ENCODE measurements at places on chromosomes 11 and 22.

- DNase-seq = no peak
These were observed 43.9 kb upstream of the CARD18 start for GRCh38 chr11:105183426-105183825.

DNA sequence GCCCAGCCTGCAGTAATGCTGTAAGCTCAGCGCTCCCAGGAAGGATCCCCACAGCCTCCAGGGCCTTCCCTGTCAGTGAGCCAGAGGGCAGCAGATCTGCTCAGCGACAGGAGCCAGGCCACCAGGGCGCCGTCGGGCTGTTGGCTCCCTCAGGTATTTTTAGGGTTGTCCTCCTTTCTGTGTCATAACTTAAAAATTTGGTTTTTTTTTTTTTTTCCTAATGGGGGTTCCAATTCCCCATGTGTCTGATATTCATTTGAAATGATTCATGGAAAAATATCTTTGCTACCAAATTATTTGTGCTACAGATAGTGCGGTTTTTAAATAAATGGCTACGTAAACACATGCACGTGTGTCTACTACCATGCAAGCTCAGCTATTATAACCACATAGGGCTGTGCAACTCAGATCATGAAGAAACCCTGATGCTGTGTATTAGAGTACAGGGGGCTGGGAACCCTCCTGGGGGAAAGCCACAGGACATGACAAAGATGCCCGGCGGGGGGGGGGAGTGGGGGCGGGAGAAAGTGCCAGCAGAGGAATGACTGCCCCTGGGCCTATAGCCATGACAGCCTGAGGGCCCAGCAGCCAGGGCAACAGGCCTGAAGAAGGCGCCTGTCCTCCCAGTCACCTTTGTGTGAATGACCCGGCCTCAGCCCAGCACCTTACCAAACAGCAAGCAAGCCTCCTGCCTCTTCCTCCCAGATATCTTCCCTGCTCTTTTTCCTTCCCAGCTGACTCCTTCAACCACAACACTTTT, 89.3 kb downstream of the NAT10 start:
- DNase-seq = no peak

GRCh38 chr22:29854432-29854831, 16.4 kb upstream of the ASCC2 start:
- no peak for DNase-seq

GRCh38 chr11:75582895-75583717, 21.1 kb downstream of the SERPINH1 start:
- peak; percentile 82 for DNase-seq

DNA sequence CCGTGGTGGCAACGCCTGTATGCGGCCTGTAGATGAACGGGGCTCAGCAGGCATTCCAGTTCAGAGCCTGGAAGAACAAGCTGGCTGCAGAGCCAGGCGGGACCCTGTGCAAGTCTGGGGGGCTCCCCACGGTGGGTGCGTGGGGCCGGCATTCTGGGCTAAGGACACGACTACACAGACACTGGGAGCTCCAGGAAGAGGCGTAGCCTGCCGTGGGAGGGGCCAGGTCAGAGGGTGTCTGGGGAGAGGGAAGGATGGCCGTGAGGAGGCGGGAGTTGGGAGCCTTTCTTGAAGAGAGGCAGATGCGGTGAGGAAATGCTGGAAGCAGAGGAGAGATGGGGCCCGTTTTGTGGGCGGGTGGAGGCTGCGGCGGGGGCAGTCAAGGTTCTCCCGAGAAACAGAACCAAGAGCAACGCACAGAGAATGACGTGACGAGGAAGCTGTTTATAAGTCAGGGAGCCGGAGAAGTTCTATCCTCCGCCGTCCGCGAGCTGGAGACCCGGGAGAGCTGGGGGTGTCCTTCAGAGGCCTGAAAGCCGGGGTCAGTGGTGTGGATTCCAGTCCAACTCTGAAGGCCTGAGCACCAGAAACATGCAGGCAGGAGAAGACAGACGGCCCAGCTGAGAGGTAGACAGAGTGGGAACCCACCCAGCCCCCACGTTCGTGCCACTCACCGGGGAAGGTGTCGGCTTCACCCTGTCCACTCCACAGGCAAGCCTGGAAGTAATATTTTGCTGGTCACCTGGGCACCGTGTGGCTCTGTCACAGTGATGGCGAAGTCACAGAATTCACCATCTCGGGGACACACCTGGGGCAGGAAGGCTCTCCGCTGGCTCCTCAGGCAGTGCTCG, 529.6 kb downstream of the BRD1 start:
- DNase-seq = no peak

DNA sequence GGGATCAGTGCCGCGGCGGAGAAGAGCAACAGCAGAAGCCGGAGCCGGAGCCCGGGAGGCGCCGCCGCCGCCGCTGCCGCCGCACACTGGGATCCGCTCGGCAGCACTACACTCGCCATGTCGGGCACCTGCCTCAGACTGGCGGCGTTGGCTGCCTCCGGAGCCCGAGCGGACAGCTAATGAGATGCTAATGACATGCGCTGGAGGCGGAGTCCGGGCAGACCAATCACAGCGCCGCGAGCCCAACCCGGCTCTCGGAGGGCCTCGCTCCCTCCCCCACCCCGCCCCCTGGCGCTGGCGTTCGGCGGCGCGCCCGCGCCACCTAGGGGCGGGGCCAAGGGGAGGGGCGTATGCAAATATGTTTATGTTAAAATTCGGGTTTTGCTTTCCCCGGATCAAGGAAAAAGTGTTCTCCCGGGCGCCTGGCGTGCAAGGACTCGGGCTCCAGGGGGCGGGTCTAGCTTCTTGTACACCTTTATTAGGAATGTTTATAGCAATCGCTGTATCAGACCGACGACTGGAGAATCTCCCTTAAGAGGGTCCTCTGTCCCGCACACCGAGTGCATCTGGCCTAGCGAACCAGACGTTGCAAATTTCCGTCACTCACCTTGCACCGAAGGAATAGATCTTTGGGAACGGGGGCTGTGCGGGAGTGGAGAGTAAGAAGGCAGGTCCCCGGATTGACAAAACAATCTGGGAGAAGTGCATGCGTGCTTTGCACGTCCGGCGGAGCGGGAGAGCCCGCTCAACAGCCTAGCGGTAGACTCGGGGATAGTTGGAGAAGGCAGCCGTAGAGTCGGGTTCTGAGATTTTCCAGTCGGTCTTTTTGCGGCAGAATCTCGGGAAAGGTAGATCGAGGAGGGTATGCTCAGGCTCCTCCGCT, at the start of gene CADM1:
Gene CADM1 (minus strand): TSS at position 140 of the 883 bp plus-strand sequence.
- peak; percentile 99 for DNase-seq

GRCh38 chr22:35337932-35338331, 38.2 kb downstream of the TOM1 start:
- peak; percentile 39 for DNase-seq

- DNase-seq = no peak
These were observed 36.6 kb downstream of the MB start for GRCh38 chr22:35580351-35581022.

- DNase-seq = no peak
These were observed 5.0 kb downstream of the PLCB3 start for GRCh38 chr11:64256300-64256699.

GRCh38 chr11:40045312-40045711, 1414.1 kb downstream of the LRRC4C start:
- DNase-seq = no peak

DNA sequence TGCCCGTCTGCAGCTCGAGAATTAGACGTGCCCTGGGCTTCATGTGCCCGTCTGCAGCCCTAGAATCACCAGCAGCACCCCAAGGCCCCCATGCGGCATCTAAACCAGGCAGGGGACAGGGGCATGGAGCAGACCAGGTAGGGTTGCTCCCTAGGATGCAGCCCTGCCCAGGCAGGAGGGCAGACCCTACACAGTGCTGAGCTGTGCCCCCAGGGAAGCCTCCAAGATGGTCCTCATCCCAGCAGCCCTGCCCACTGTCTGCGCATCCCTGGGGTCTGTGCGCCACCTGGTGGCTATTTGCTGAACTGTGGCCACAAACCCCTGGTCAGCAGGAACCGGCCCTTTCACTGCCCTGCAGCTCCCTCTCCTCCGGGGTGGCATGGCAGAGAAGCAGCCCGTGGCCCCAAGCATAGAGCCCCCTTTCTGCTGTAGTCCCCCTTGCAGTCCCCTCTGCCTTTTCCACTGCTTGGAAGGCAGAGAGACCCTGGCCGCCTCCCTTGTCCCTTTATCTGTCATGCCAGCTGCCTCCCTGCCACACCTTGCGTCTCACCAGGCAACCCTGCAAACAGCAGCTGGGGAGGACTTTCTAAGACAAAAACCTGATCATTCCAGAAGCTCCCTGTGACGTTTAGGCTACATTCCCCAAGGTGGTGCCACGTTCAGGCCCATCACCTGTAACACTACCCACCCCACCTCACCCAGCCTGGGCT, 86.6 kb downstream of the KCNQ1 start:
- peak; percentile 65 for DNase-seq

GRCh38 chr22:17724241-17724640, 50.0 kb downstream of the BID start:
- DNase-seq = no peak

DNA sequence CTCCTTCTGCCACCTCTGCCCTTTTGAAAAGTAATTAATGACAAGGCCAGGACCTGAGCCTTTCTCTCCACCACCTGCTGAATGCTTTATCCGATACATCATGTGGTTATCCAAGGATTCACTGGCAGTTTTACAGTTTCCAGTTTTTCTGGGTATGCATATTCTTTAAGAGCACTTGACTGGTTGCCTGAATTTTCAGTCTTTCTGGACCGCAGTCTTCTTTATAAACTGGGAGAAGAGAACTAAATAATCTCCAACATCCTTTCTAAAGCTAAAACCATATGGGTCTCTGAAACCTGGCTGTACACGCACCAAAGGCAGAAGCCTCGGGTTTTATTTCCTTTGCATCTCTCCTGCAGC, 65.1 kb downstream of the BTG4 start:
- no peak for DNase-seq

GRCh38 chr22:43081968-43082367, 7.2 kb downstream of the TTLL1 start:
- DNase-seq = no peak

- peak; percentile 81 for DNase-seq
These were observed 4.1 kb upstream of the TBX1 start for GRCh38 chr22:19756288-19757128.

- peak; percentile 55 for DNase-seq
These were observed 73.0 kb upstream of the PHF21B start for GRCh38 chr22:45082795-45083194.

DNA sequence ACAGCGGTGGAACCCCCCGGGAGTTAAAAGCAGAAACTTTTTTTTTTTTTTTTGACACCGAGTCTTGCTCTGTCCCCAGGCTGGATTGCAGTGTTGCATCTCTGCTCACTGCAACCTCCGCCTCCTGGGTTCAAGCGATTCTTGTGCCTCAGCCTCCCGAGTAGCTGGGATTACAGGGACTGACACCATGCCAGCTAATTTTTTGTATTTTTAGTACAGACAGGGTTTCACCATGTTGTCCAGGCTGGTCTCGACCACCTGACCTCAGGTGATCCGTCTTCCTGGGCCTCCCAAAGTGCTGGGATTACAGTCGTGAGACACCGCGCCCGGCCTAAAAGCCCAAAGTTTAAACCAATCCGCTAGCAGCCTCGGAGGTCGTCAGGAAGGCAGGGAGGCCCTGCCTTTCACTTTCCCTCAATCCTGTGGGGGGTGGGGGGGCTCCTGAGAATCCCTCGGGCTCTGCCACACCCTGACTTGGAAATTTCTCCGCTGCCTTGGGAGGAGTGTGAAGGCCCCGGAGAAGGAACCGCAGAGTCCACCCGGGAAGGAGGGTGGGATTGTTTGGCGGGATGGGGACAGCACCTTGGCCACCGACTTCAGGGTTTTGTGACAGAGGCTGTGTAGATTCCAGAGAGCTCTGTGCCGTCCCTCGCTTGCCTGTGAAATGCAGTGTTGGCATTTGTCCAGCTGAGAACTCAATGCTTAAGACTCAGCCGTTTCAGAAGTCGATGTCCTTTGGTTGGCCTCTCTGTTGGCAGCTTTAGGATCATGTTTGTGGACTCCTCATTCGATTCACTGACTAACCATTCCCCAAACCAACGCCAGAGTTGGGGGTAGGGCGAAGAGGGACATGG, 1.0 kb downstream of the ARHGAP8 start:
- DNase-seq = peak; percentile 51

DNA sequence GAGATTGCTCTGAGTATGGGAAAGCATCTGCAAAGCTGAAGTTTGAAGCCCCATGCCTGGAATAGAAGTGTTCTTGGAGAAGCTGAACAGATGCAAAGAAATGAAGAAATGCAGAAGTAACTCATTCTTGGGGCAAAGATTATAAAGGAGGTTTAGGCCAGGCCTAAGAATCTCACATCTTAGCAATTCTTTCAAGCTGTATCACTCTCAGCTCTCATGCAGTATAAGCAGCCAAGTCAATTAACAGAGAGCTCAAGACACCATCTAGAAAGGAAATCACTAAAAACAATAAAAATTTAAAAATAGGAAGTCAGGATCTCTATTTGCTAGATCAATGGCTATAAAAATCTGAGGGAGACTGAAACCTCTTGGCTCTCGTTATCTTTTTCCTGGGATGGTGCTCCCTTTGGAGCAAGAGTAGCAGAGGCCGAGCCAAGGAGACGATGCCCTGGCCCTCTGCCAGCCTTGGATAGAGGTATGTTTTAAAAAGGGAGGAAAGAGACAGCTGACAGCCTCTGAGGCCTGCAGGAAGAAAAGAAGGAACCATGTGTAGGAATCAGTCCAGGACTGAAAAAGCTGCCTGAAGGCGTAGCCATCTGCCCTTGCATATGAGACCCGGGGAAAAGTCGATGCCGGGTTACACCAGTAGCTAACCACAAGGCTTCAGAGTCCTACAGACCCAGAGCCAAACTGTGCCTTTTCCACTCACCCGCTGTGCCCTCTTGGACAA, 229.8 kb downstream of the BLID start:
- DNase-seq = peak; percentile 68

DNA sequence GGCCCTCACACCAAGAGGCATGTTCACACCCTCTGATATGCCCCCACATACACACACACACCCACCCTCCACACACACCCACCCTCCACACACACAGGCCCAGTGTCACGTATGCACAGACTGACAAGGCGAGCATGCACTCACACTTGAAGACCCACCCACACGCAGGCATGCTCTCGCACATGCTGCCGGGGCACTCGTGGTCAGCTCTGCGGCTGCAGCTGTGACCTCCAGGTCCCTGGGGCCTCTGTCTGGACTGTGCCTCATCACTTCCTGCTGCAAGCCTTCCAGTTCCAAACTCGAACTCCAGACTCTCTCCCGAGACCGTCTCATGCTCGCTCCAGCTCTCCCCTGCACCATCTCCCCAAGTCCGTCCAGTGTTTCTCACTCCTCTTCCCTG, 9.5 kb downstream of the DCHS1 start:
- no peak for DNase-seq

- no peak for DNase-seq
These were observed 299.9 kb downstream of the DCDC1 start for GRCh38 chr11:31069447-31070205.

DNA sequence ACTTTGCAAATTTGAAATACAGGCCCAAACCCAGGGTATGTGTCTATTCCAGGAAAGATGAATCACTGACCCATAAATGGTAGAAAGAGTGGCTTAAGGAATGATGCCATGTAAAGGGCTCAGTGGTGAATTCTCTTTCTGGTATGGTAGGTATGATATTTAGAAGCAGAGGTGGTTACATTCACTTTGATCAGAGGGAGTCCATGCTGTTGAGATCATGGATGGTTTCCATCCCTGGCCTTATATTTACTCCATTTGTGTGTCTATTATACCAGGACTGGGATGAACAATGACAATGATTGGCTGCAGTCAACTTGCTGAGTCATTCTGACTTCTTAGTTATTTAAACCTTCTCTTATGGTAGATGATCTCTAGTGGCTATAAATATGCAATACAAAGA, 419.8 kb upstream of the LRRC4C start:
- no peak for DNase-seq
